Lower lobe of right lung (tissue), 2 donors: ENCODE measurements at places on chromosomes 5 and 9. TPM values are rescaled to one million over a fixed set of nuclear protein-coding genes. Genes with fewer than 3 reads are reported as not detected.

The MEIKIN gene
- not detected for total RNA-seq

The ZNF300 gene
- total RNA-seq = 2.0 TPM

The CDC25C gene
- total RNA-seq = 0.47 TPM

The SPATA31C1 gene
- total RNA-seq = not detected

The PCDHA3 gene
- 0.77 TPM for total RNA-seq

The CCL27 gene
- not detected for total RNA-seq

The TMEM252 gene
- total RNA-seq = 0.30 TPM

The CCNO gene
- 2.2 TPM for total RNA-seq

The C5orf34 gene
- total RNA-seq = 1.4 TPM

The ANKRD18A gene
- 4.3 TPM for total RNA-seq

The OTULINL gene
- 79.3 TPM for total RNA-seq

The OGN gene
- total RNA-seq = 15.3 TPM

The PCDHGA3 gene
- total RNA-seq = 1.8 TPM

The CYFIP2 gene
- total RNA-seq = 36.6 TPM

The ZNF782 gene
- 6.4 TPM for total RNA-seq

The PCDHGA2 gene
- 2.7 TPM for total RNA-seq

The CFAP77 gene
- 3.7 TPM for total RNA-seq

The SLC6A19 gene
- total RNA-seq = not detected

The TMOD1 gene
- total RNA-seq = 7.9 TPM
